ENCODE measurements at places on chromosomes 2 and 18.

DNA sequence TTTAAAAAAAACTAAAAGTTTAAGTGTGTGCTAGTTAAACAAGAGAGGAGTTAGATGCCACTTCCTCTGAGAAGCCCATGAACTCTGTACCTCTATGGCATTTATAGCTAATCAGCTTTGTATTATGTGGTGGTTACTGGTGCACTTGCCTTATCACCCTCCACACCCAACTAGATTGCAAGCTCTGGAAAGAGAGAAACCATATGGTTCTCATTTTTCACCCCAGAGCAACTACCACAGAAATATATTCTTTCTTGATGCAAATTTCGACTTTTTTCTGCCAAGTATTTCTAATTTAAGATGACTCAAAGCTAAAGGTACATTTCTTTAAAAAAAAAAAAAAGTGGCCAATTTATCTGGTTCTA, 24.2 kb downstream of the RAPH1 start:
- no peak for DNase-seq

GRCh38 chr2:126932966-126933710, 34.4 kb downstream of the TEX51 start:
- no peak for DNase-seq

DNA sequence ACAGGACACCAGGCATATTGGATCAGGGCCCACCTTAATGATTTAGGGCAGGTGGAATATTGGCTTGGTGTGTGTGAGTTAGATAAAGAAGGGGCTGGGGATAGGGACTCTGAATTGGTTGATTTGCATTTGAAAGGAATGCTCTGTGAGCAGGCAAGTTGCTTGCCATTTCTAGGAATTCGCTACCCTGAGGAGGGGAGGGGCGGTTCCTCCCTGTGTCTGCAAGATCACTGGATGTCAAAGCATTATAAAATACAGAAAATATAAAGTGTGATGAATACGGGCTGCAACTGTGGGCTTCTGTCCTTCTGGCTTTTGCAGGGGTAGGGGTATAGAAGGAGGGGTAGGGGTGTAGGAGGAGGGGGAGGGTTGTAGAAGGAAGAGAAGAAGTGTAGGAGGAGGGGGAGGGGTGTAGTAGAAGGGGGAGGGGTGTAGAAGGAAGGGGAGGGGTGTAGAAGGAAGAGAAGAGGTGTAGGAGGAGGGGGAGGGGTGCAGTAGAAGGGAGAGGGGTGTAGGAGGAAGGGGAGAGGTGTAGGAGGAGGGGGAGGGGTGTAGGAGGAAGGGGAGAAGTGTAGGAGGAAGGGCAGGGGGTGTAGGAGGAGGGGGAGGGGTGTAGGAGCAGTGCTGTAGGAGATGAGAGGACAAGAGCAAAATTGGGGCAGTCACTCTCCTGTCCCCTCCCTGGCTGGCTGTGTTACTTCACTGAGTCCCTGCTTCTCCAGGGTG, 238.0 kb upstream of the COPS8 start:
- no peak for DNase-seq

- peak; percentile 79 for DNase-seq
Observed at GRCh38 chr18:48023334-48024008, 93.0 kb upstream of the SMAD2 start.

GRCh38 chr2:231167745-231168459, 30.5 kb upstream of the ARMC9 start:
- DNase-seq, result no peak

GRCh38 chr18:49846718-49847470, 33.6 kb upstream of the ACAA2 start:
- DNase-seq, result no peak

DNA sequence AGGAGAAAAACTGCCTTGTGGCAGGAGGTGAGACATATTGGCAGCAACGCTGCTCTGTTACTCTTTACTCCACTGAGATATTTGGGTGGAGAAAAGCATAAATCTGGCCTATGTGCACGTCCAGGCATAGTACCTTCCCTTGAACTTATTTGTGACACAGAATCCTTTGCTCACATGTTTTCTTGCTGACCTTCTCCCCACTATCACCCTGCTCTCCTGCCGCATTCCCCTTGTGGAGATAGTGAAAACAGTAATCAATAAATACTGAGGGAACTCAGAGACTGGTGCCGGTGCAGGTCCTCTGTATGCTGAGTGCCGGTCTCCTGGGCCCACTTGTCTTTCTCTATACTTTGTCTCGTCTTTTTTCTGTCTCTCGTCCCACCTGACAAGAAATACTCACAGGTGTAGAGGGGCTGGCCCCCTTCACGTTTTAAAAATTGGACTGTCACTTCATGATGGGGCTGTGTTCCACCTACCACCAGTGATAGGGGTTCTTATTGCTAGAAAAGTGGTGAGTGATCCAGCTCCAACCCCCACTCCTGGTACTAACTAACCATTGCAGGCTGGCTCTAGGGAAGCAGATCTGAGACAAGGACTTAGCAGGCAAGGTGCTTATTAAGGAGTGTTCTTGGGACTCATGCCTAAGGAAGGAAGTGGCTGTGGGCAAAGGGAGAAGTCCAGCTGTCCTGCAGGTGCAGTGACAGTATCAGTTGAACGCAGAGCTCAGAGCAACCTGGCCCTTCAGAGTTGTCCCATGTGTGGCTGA, 51.7 kb downstream of the LONRF2 start:
- no peak for DNase-seq

DNA sequence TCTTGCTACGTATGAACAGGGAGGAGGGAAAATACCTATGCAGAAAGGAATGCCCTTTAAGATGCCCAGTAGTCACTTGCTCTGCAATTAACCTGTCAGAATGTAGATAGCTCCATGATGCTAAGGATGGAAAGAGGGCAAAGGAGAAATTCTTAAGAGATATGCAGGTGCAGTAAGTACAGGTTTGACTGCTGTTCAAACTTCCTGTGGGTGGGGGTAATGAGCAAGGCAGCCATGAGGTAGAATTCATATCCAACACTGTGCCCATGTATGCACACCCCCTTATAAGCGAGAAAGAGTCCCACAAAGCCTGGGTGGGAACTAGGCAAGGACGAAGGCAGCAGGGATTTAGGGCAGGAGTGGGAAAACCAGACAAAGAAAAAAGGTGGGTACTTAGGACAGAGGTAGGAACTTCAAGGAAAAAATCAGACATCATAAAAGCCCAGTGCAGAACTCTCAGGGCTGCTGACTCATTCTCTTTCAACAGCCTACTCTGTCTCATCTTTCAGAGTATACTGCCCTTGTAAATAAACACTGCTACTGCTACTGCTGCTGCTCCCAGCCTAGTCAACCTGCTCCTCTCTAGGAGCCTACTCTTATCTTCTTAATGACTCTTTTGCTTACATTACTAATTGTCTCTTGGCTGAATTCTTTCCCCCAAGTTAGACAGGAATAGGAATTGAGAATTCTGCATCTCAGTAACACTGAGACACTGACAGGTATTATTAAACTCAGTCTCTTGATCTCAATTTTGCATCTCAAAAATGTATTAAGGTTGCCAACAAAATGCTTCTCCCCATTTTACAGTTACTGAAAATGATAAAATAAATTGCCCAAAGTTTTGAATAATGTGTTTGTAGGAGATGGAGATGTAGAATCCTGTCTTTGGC, 189.0 kb downstream of the PTH2R start:
- peak; percentile 90 for DNase-seq
